Effector memory CD4-positive, alpha-beta T cell (primary cell): ENCODE measurements at places on chromosomes 2 and 18.

DNA sequence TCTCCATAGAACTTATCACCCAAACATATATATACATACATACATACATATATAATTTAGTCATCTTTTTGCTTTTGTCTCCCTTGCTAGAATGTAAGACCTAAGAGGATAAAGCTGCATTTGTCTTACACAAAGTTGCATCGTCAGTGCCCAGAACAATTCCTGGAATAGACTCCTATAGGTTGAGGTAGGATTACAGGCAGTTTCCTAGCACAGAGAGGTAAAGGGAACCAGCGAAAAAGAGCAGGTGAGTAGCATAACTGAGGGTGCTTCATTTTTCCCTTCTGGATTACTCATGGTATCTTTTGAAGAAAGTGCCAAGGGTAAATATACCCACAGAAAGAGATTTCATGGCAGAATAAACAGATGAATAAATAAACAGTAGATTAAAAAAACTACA, 68.1 kb upstream of the AMMECR1L start:
- no peak for DNase-seq

DNA sequence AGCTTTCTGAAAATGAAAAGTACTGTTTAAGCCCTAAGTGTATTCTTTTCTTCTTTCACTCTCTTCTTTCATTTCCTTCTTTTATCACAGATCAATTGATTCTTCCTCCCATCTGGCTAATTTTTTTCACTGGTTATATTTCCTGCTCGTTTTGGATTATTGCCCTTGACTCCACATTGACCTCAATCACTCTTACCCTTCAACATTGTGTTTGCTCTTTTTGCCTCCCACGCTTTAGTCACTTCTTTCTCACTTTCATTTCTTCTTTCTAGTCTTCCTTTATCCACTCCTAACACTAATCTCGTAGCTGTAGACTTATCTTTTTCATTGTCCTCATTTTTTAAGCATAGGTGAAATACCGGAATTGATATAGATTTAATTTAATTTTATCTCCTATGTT, 320.3 kb upstream of the VRK2 start:
- no peak for DNase-seq

GRCh38 chr2:182355815-182356214, 71.0 kb downstream of the PDE1A start:
- no peak for DNase-seq

- no peak for DNase-seq
These were observed 44.7 kb downstream of the FAM210A start for GRCh38 chr18:13681701-13682100.

DNA sequence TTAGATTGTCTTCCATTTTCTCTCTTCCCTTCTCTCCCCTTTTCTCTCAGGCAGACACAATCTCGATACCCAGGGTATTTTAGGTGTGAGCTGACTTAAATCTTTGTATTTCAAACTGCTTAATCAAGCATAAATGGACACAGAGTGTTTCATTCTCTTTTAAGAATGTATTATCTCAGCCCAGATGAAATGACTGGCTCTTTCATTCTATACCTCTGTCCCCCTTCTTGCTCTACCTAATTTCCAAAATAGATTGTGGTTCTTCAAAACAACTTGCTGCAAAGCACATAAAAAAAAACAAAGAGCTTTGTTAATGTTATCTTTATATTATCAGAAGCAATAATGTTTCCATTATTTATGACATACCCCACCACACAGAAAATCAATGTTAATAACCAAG, 514.6 kb downstream of the ERBB4 start:
- no peak for DNase-seq

- DNase-seq = no peak
These were observed 201.9 kb downstream of the CLIP4 start for GRCh38 chr2:29317077-29317517.

DNA sequence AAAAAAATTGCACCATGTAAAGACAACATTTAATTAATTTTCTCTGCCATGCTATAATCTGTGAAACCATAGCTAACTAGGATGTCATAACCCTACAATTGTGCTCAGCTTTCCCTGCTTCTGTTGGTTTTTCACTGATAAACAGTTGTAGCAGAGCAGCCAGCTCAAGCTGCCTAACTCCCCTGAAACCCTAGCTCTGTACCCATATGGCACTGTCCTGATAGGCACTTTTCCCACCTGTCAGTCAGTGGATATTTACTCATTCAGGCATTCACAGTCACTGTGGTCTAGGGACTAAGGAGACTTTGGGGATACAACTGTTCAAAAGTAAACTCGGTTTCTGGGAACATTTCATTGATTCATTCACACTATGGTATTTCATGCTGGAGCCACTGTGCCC, 407.0 kb downstream of the DSEL start:
- no peak for DNase-seq

- DNase-seq = no peak
These were observed 99.1 kb downstream of the EDAR start for GRCh38 chr2:108889907-108890306.

GRCh38 chr2:65358678-65359400, 73.6 kb downstream of the SPRED2 start:
- no peak for DNase-seq

GRCh38 chr2:129334696-129335410, 644.6 kb upstream of the RAB6C start:
- DNase-seq = no peak

GRCh38 chr2:126889496-126890135, 9.1 kb upstream of the TEX51 start:
- DNase-seq = no peak

DNA sequence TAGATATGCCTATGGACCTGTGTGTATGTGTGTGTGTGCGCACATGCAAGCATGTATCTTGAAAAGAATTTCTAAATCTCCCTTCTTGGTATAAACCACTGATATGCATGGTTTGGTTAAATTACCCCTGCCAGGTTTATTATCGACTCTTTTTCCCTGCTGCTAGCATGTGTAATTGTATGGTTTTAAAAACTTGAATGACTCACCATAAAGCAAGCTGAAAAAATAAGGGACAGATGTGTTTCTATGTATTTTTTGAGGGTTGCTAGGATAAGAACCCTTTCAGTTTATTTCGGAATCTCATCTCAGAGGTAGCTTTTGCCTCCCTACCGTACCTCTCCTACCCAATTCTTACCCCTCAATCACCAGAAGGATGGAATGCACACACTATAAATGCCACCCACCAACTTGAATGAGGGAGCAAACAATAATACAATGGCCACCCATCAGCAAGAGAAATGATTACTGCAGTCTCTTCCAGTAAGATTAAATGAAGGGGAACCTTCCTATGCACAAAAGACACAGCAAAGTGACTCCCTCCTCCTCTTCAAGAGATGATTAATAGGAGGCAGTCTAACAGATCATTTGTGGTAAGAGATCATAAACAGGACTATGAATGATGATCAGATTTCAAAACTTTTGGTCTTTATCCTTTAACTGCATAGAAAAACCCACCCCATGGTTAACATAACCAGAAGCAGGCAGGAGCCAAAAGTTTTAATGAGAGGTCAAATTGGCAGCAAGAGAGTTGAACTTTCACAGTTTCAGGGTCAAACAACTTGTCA, 357.2 kb downstream of the SATB2 start:
- DNase-seq = no peak

DNA sequence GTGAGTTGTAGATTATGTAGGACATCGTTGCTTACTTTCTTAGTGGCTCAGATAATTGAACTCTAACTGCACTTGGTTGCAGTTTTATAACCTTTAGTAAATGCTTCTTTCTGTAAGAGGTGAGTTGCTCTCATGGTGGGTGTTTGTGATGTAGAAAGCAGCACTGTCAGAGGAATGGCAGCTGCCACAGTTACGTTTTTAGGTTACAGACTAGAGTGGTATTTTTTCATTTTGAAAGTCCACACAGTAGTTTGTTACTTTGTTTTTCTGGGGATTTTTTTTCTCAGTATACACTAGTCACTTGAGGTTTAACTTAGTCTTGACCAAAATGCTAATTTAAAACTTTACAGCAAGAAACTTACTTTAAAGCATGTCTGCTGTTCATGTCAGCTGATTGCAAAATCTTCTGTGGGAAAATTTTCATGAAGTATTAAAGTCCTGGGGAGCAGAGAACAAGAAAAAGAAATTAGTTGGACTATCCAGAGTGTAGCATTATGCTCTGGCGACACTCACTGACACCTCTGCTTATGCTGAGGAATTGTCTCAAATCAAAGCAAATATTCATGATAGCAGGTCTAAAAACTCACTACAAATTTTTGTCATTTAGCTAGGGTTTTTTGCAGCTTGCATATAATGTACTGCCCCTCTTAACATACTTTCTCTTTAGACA, 14.8 kb downstream of the AFTPH start:
- no peak for DNase-seq

DNA sequence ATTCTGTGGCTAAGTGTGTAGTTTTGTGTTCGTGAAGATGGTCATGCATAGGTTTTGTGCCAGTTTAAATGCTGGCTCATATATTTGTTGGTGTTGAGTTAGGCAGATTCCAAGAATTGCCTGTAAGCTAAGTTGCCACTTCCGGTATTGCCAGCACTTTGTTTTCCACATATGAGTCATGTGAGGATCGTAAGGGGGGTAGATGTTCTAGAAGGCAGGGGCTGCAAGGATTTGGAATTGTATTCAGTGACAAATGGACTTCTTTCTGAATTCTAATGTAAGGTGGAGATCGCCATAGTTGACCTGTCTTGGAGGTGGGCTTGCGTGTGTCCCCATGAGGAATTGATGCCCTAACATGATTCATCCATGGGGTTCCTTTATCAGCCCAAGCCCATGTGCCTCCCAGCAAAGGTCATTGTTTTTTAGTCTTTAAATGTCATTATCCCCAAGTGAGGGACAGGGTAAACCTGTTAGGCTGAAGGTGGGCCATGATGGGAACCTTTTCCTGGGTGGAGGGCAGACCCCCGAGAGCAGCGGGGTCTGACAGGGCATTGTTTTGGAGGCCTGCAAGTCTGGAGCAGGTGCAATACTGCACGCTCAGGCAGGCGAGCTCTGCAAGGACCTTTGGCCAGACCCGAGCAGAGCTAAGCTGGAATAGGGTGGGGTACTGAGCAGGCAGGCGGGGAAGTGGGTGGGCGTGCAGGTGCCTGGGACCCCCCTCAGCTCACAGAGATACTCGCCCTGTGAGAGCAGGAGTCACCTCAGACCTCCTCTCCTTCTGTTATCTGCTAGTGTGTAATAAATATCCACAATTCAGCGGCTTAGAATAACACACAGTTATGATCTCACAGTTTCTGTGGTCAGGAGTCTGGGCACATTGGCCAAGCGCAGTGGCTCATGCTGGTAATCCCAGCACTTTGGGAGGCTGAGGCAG, 77.4 kb downstream of the LRRFIP1 start:
- no peak for DNase-seq

GRCh38 chr2:168480825-168481585, 24.9 kb downstream of the CERS6 start:
- DNase-seq = no peak

GRCh38 chr2:241924069-241924908, 54.8 kb downstream of the RTP5 start:
- no peak for DNase-seq

GRCh38 chr2:70726947-70727725, 40.9 kb downstream of the ADD2 start:
- DNase-seq = no peak

DNA sequence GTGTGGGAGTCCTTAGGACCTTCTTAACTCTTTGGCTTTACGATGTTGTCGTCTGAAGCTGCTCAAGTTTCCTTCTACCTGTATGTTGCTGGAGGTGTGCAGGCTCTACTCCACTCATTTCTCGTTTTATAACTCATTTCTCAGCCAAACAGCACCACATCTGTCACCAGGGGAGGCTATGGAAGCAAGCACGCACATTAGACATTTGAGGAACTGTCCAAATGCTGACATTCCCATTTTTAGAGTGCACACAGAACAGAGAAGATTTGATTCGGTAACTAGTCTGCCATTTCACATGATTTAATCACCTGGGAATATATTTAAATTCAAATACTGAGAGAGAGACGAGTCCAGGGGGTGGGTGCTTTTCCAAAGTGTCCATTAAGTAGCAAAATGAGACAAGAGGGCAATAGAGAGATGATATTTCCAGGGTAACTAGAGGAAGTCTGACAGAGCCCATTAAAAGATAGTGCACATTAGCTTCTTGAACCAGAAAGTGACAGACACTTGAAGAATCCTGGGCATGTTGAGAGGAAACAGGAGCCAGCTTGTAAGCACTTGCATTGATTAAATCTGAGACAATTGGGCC, 793.3 kb downstream of the TDRD15 start:
- no peak for DNase-seq
